ENCODE measurements at places on chromosomes 12 and 14.

DNA sequence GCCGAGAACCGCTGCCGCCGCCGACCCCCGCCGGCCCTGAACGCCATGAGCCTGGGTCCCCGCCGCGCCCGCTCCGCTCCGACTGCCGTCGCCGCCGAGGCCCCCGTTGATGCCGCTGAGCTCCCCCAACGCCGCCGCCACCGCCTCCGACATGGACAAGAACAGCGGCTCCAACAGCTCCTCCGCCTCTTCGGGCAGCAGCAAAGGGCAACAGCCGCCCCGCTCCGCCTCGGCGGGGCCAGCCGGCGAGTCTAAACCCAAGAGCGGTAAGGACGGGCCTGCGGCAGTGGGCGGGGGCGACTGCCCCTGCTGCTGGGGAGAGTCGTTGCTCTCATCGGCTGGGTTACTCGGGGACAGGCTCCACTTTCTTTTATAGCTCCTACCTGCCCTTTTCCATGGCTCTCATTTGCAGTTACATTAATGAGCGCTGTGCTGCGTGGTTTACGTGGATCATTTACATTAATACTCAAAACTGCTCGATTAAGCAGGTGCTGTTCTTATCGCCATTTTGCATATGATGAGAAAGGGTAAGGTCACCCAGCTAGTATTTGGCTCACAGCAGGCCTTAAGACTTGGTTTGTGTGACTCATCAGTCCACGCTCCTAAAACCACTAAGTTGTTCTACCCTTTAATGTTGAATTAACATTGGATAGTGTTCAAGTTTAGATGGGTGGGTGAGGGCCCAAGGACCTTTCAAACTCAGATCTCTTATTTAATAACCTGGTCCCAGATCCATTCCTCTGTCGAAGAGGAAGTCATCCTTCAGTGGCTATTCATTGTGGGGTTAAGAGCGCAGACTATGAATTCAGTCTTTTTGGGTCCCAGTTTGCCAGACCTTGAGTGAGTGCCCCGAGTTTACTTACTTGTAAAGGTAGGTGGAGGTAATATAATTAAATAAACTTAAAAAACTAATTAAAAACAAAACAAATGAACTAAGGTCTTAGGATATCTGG lies 823 bp downstream of the RNF10 start:
- peak; percentile 90 for DNase-seq

GRCh38 chr12:119699199-119699760 lies 31.3 kb downstream of the PRKAB1 start:
- DNase-seq, result no peak

DNA sequence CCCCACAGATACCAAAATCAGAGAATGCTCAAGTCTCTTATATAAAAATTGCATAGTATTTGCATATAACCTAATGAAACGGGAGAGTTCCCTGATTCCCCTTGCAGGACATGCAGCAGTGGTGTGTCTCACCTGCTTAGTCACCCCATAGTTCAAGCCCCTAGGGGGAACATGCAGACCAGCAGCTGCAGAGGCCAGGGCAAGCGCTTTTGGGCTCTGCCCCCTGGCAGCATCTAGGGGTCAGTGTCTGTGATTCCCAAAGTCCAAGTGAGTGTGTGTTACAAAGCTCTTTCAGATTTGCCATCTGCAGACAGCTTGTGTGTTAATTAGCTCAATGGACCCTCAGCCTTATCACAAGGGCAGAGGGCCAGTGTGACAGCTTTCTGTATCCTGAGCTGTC lies 110.1 kb downstream of the DNAI7 start:
- DNase-seq, result peak; percentile 7

DNA sequence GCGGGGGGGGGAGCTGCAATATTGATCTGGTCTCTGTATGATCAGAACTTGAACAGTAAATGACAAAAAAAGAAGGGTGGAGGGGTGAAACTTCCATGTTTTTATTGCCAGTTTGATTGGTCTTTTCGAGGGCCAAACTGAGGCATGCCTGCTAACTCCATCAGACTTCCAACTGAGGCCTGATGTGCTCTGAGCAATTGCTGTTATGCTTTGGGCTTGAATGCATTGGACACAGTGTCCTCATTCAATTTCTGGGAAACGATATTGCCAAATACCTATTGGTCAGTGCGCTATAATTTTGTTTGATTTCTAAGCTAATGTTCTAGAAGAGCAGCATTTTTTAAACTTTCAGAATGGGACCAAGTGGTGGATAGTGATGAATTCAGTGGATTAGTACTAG lies 2.1 kb upstream of the SLC38A2 start:
- DNase-seq, result no peak

- DNase-seq, result peak; percentile 56
Measured at GRCh38 chr14:68807148-68807600, 14.3 kb upstream of the ZFP36L1 start.

- peak; percentile 78 for DNase-seq
Measured at GRCh38 chr14:51979088-51979709, 10.1 kb upstream of the RTRAF start.

DNA sequence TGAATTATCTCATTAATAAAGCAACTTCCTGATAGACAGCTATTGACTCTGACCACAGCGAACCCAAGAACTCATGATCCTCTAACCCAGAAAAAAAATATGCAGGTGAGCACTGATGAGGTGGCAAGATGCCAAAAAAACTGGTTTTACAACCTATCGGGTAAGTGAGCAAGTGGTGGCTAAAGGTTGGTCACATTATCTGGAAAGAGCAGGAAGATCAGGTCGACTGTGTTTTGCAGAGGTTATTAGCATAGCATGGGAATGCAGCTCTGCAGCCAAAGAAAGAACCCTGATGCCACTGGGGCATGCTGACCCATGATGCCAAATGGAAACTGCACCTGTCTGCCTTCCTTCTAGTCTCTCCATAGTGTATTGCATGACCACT lies 23.5 kb downstream of the BHLHE41 start:
- DNase-seq, result no peak

GRCh38 chr12:132305991-132306884 lies 23.2 kb downstream of the GALNT9 start:
- no peak for DNase-seq

- peak; percentile 50 for DNase-seq
Measured at GRCh38 chr14:65169351-65169750, 67.0 kb upstream of the MAX start.

GRCh38 chr12:129089576-129089975 lies 236.3 kb downstream of the GLT1D1 start:
- no peak for DNase-seq

GRCh38 chr12:26192142-26192541 lies 3.2 kb upstream of the SSPN start:
- DNase-seq, result no peak

GRCh38 chr12:267581-268482 lies 5.2 kb upstream of the SLC6A13 start:
- DNase-seq, result no peak

GRCh38 chr14:92409043-92409442 lies 86.1 kb downstream of the SLC24A4 start:
- peak; percentile 49 for DNase-seq

DNA sequence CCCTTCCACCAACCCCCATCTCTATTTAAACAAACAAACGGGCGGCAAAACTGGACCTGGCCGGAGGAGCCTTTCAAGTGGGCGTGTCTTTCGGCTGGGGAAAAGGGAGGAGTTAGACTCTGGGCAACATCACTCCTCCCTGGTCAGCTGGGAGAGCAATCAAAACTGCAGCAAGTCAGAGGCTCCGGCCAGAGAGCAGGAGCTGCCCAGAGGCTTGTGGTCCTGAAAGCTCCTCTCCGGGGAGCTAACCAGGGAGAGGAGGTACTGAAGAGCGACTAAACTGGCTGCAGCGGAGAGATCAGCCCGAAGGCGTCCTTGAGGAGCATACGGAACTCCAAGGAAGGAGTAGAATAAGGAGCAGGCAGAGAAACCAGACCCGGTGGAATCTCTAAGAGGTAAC lies at the start of gene NEUROD4:
Gene NEUROD4 (plus strand): TSS at position 191 of the 400 bp plus-strand sequence. CDS start 6,466 bp downstream, outside the sequence.
- DNase-seq, result peak; percentile 69

DNA sequence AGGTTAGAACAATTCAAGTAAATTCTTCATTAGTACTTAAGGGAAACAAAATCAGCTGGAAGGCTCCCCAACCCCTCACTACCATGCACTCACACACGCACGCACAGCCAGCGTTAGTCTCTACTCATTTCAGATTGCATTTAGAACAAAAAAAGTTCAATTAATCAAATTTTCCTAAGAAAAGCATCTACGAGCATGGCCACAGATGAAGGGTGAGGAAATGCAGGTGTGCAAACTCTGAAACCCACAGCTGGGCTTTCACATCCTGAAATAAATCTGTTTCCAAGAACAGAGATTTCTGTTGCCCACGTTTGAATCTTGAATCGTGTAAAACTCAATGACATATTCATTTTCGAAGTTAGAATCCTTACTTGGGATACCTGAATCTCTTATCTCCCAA lies 62.6 kb downstream of the SEL1L start:
- DNase-seq, result no peak

DNA sequence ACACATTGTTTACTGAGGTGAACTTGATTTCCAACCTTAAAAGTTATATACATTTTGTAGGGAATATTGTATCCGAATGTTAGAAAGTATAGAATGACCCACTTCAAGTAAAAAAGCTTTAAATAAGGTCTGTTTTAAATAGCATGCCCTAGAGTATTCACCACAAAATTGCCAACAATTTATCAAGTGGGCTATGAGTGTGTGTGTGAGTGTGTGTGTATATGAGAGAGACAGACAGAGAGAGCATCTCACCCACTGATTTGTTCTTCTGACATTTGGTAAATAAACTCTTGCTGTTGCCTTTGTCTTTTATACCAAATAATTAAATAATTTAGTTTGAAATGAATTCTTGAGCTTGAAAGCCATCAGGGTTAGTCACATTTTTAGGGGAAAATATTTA lies 29.8 kb upstream of the RAP1B start:
- no peak for DNase-seq

GRCh38 chr14:71365361-71365760 lies 458.1 kb downstream of the PCNX1 start:
- peak; percentile 71 for DNase-seq

GRCh38 chr12:70254225-70254624 lies 11.0 kb downstream of the CNOT2 start:
- no peak for DNase-seq

GRCh38 chr12:87336814-87337336 lies 692.3 kb downstream of the C12orf50 start:
- DNase-seq, result peak; percentile 34
